COR-L47 (cell line): ENCODE measurements at places on chromosomes 2 and 18.

GRCh38 chr18:30971338-30971956 lies 71.1 kb downstream of the DSC3 start:
- DNase-seq: peak; percentile 58

DNA sequence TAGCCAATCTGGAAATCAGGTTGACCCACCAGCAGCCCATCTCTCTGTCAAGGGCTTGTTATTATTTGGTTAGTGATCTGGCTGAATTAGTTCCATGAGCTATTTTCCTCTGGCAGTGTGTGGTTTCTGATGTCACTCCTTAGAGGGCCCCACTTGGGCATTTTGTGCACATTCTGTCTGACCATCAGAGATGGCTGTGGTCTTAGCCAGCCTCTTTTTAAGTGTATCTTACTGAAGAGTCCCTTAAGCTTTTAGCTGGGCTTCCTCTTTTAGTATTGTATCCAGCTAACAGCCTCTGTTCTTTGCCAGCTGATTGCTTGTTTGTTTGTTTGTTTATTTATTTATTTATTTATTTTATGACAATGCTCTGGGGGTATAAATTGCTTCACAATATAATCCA lies 951.1 kb upstream of the CNTNAP5 start:
- DNase-seq: no peak

- DNase-seq: no peak
These were observed 1.6 kb downstream of the ITGAV start for GRCh38 chr2:186591506-186591890.

GRCh38 chr2:85445316-85446295 lies 27.1 kb downstream of the SH2D6 start:
- DNase-seq: no peak

DNA sequence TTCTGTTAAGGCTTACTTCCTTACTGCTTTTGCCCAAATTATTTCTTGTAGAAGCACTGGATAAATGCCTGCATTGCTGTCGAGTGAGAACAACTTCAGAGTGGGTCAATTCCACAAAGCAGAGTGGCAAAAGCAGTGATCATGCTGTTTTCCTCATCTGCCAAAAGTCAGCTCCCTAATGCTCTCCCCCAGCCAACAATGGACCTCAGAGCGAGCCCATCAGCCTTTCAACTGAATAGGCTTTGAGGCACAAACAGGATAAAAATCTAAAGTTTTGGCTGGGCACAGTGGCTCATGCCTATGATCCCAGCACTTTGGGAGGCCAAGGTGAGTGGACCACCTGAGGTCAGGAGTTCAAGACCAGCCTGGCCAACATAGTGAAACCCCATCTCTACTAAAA lies 222.7 kb downstream of the TCF4 start:
- DNase-seq: no peak

DNA sequence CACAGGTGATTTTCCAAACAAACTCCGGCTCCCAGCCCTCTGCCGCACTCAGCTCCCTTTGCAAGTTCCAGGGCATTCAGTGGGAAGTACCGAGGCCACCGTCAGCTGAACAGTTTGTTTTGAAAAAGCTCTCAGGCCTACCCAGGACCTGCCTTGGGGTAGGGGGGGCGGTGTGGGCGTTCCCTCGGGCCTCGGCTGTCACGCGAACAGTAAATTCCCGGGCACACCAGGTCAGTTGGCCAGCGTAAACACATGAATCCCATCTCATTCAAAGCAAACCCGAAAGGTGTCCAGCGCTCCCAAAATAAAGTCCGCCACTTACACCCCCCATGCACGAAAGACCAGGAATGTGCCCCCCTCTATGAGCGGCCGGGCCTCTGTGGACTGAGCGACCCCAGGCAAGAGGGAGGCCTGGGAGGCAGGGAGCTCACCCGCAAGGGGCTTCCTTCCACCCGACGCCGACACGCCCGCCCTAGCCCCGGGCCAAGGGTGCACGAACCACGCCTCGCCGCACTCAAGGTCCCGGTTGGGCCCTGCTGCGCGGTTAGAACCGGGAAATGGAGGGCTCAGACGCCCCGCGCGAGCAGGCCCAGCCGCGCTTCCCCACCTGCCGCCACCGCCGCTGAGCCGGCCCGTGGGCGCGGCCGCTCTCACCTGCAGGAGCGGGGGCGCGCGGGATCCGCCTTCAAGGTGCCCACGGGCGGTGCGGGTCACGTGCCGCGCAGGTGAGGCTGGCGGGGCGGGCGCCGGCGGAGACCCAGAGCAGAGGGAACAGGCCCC lies at the start of gene WDSUB1:
TSS of gene WDSUB1 (minus strand) at position 775 of the 780 bp plus-strand sequence. CDS start 3,634 bp downstream, outside the sequence.
- peak; percentile 50 for DNase-seq

- no peak for DNase-seq
These were observed 24.6 kb upstream of the ACAA2 start for GRCh38 chr18:49837889-49838288.

- no peak for DNase-seq
These were observed 122.8 kb downstream of the ATP9B start for GRCh38 chr18:79191956-79192355.
